CD4-positive, alpha-beta T cell treated with Interleukin-12 subunit alpha and Interleukin-12 subunit beta, for 1 hour (primary cell): ENCODE measurements at places on chromosomes 1 and 21.
A peak's percentile ranks its signal among the peaks of the same experiment; 100 is the strongest.

DNA sequence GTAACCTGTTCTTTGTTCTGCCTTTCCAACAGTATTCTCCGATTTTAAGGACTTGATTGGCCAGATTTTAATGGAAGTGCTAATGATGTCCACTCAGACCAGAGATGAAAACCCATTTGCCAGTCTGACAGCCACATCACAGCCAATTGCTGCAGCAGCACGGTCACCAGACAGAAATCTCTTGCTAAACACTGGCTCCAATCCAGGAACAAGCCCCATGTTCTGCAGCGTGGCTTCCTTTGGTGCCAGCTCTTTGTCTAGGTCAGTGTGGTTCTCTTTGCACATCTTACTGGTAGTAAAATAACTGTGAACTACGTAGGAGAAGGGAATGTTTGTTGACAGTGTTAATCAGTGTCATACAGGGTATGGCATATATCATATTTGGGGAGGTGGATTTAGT is 72.7 kb downstream of the UBE4B start:
- no peak for DNase-seq

DNA sequence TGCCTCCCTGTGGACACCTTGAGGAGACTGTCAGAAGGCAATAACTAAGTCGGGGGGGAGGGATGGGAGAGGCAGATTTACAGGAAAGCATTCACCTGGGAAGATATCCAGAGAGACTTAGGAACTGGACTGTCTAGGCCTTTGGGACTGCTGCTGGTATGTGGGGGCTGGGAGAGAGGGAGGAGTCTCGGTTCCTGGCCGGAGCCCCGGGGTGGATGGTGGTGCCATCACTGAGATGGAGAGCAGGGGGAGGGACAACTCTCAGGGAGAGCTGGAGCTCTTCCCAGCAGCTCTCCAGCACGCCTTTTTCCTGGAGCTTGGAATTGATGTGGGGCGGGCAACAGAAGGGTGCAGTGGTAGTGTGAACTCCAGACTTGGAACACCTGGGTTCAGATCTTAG is 22.1 kb downstream of the PTPRF start:
- no peak for DNase-seq

- DNase-seq, result no peak
Observed at GRCh38 chr21:40356644-40357043, 489.4 kb downstream of the PCP4 start.

GRCh38 chr1:919271-919872 is 4.4 kb upstream of the SAMD11 start:
- no peak for DNase-seq

- peak; percentile 45 for DNase-seq
Observed at GRCh38 chr1:48776393-48777218, at the start of gene BEND5. TSS of gene BEND5 (minus strand) at chr1:48776891. CDS start at chr1:48776831, 60 bp downstream.

GRCh38 chr1:222583079-222583478 is 6.7 kb downstream of the TAF1A start:
- DNase-seq, result no peak

DNA sequence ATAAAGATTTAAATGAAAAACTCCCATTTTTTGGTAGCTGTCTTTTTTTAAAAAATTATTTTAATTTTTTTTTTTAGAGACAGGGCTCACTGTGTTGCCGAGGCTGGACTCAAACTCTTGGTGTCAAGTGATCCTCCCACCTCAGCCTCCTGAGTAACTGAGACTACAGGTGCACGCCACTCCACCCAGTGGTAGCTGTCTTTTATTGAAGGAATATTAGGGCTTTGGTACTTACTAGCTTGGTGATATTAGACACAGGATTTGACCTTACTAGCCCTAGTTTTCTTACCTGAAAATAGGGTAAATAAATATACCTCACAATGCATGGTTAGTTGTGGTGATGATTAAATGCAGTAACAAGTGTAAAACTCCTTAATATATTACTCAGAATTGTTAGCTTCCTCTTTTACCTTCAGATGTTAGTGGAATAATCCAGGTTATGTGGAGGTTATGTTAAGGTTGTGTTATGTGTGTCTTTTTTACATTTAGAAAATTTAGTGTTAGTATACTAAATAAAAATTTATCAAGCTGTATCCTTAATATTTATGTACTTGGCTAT is 66.8 kb downstream of the PHACTR4 start:
- no peak for DNase-seq

- peak; percentile 66 for DNase-seq
Observed at GRCh38 chr1:6343506-6344405, 49.8 kb downstream of the ACOT7 start.

- no peak for DNase-seq
Observed at GRCh38 chr1:31583082-31583994, 7.0 kb downstream of the TINAGL1 start.

GRCh38 chr1:60930130-60930529 is 152.2 kb upstream of the NFIA start:
- no peak for DNase-seq

- DNase-seq, result no peak
Observed at GRCh38 chr1:179785031-179785431, 41.9 kb downstream of the FAM163A start.

GRCh38 chr1:98057236-98057910 is 136.5 kb upstream of the DPYD start:
- DNase-seq, result no peak

DNA sequence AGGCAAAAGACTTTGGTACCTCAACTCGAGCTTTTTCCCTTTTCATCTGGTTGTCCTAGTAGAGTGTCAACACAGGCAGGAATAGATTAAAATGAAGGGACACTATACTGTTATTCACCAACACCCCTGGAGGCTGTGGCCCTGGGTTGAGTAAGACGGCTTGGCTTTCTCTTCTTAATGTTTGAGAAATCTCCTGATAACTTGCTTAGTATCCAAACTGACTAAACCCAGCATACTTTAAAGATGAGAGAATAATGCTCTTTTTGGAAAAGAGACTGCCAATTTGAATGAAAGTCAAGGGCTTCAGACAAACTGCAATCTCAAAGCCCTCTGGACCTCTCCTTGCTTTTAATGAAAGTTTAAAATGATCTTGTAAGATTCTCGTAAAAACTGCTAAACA is 2.6 kb upstream of the SLC30A1 start:
- no peak for DNase-seq

- DNase-seq, result no peak
Observed at GRCh38 chr1:75967719-75968118, 35.5 kb upstream of the ASB17 start.

GRCh38 chr1:199155166-199156019 is 516.6 kb downstream of the PTPRC start:
- no peak for DNase-seq

DNA sequence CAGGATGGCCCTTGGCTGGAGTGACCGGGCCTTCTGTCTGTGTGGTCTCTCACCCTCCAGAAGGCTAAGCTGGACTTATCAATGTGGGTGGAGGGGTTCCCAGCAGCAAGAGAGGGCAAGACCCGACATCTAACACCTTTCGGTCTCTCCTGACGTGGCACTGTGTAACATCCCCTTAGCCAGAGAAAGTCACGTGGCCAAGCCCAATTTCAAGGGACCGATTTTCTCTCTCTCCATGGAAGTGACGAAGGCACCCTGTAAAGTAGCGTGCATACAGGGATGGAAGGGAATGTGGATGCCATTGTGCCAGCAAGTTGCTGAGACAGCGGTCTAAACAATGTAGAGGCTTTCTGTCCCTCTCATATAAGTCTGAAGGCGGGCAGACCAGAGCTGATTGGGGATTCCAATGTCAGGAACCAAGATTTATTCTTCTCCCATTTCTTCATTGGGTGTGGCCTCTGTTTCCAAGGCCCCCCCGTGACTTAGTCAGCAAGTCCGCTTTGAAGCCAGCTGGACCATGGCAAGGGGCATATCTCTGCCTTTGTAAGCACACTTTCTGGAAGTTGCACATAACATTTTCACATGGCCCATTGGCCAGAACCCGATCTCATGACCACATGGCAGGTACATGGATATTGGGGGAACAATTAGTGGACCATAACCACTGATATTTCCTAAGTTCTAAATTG is 12.5 kb downstream of the MX1 start:
- DNase-seq, result no peak
